ENCODE measurements at places on chromosomes 2 and 18.

- DNase-seq: no peak
Observed at GRCh38 chr2:207716056-207716455, 4.6 kb downstream of the CCNYL1 start.

GRCh38 chr18:9379118-9379517 is 44.5 kb downstream of the TWSG1 start:
- DNase-seq: no peak

- no peak for DNase-seq
Observed at GRCh38 chr2:213306316-213306942, 22.2 kb downstream of the SPAG16 start.

DNA sequence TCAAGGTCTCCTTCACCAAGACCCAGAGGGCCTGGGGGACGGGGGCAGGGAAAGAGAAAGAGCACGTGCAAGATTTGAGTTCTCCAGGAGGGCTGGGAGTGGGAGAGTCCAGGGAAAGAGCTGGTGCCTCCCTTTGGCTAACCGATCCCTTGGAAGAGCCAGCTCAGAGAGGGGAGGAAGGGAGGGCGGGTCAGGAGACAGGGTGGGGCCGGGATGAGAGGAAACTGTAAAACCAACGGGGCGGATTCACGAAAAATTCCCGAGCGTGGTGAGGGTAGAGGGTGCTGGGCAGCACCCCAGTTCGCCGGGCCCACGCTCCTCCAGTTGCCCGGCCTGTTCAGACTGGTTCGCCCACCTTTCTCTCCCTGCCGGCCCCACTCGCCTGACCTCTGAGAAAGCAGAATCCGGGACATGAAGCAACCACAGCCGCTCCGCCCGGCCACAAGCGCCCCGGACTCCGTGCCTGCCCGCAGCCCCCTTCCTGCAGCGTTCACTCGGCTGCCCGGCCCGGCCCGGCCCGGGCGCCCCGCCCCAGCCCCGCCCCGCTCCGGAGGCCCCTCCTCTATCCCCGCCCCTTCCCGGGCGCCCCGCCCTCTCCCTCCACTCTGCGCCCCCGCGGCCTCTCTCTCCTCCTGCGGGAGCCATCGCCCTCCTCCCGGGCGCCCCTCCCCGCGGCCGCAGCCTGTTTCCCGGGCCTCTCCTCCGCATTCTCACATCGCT is 230.9 kb upstream of the SMAD2 start:
- DNase-seq: peak; percentile 62

GRCh38 chr2:890791-891190 is 59.9 kb upstream of the SNTG2 start:
- no peak for DNase-seq

- DNase-seq: peak; percentile 83
Observed at GRCh38 chr2:168346725-168347477, 99.5 kb upstream of the STK39 start.

DNA sequence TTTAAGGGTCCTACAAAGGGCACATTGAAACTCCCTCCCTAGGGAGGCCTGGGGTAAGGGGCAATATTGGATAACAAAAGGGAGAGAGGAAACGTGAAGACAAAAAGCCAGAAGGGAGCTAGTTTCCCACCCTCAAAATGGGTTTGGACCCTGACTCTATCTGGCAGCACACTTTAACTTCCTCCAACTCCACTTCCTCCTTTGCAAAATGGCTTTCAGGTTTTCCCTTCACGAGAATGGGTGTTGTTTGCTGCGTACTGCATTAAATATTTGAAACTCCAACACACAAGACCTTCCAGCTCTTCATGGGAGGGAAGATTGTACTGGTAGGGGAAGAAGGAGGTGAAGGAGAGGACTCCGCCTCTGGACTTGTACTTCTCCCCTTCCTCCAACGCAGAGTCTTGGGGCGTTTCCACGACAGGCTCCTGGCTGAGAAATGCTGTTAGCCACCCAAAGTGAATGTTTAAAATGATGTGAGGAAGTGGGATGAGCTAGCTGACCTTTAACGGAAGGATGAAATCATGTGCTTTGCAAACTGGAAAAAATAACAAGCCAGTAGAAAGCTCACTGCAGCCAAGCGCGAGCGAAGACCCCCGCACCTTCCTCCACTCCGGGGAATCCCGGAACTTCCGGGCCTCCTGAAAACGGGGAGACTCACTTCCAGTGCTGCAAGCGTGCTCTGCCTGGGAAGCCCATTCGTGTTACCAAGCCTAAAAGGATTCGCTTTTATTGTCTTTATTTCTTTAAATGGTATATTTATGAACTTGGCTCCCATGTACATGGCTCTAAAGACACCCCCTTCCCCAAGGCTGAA is 85.6 kb downstream of the VIT start:
- DNase-seq: no peak

DNA sequence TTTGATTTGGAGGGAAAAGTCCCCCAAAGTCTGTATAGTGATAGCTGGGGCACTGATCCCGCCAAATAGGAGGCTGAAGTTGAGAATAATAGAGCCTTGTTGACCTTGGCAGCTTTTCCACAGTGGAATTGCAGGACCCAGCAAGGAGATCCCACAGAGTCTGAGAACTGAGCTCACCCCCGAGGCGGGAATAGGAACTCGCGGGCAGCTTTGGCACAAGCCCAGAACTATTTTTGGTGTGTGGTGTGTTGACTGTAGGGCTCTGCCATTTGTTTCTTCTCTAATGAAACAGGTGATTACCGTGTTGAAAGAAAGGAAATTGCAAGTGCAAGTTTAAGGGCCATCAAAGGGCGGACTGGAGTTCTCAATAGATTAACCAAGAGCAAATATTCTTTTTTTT is 34.0 kb downstream of the SH3RF3 start:
- DNase-seq: no peak

- no peak for DNase-seq
Observed at GRCh38 chr2:112451317-112451716, 17.9 kb upstream of the RGPD8 start.

DNA sequence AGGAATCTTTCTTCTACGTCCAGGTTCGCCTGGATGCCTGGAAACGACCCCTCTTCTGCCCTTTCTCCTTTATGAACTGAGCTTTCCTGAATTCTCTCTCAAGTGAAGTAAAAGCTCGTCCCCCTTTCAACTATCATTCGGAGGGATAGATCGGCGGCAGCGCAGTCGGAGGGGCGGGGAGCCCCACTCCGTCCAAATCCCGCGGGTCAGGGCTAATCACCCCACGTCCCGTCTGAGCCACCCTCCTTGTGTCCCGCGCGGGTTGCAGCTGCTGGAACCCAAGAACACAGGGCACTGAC is 367 bp downstream of the FBXO48 start:
- DNase-seq: no peak

DNA sequence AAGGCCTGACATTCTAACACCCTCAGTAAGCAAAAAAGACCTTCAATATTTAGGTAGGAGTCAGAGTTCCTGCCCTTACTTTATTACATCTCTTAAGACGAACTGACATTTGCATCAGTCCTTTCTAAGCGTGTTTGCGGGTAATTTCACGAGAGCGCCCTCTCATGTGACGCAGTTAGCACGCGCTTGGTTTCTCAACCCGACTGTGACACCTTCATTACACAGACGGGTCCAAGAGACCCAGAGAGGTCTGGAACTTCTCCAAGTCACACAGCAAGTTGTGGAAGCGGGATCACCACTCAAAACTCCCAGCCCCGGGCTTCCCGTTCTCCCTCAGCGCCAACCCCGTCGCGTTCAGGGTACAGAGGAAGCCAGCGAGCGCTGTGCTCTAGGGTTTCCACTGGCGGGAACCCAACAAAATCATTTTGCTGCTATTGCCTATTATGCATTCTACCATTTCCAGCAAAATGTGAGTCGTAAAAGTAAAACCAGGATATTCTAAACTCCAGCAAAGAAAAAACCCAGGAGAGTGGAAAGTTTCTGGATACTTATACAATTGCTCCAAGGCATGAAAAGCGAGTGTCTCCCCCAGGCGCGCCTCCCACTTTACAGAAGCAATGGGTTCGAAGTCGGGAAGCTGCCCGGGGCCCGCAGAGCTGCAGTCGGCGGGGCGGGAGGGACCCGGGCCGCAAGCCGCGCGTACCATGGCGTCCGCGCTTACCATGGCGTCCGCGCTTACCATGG is 601 bp downstream of the ENOSF1 start:
- DNase-seq: peak; percentile 51

DNA sequence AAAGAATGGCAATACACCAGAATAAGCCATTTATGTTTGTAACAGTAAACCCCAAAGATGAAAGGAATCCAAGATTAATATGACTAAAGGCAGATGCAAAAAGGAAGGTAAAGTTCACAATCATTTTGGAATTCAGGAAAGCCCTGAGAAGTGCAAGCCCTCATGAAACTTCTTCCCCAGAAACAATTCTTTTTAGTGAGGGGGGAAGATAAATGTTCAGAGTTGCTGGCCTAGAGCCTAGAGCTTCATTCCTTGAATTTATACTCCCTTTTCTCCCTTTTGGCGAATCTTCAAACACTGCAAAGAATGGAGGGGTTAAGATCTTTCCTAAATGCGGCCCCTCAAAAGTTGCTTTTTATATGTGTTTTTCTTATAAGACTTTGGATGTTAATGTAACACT is 368.8 kb downstream of the MEIS1 start:
- no peak for DNase-seq

DNA sequence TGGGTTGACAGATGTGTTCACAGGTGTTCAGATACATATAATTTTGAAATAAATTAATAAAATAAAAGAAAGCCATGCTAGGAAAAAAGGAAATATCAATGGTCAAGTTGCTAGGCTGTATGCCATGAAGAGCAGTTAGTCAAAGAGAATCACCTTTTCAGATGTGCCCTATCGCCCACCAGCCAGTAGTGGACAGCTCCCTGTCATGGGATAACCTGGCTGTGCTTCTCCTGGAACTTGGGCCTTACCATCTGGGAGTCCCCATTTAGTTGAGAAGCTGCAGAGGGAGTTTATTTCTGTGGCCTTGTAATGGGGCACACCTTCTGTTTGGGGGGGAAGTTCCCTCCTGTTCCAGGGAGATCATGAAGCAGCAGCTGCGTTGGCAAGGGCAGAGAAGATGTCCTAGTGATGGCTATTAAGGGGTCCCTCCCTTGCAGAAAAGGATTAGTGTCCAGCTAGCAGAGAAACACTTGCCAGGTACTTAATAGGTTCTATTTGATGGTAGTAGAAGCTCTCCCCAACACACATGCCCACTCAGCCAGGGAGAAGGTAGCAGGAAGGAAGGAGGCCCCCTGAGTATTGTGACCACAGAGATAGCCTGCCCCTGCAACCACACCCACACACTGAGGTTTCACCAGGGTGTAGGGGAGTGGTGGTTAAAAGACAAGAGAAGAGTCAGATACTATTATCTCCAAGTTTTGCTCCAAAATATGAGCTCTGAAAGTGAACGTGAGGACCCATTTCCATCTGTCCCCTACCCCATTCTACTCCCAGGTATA is 117.7 kb downstream of the B3GNT2 start:
- DNase-seq: no peak

GRCh38 chr2:101655702-101656422 is 41.6 kb upstream of the MAP4K4 start:
- no peak for DNase-seq

GRCh38 chr2:160114020-160114419 is 51.6 kb upstream of the PLA2R1 start:
- DNase-seq: no peak

DNA sequence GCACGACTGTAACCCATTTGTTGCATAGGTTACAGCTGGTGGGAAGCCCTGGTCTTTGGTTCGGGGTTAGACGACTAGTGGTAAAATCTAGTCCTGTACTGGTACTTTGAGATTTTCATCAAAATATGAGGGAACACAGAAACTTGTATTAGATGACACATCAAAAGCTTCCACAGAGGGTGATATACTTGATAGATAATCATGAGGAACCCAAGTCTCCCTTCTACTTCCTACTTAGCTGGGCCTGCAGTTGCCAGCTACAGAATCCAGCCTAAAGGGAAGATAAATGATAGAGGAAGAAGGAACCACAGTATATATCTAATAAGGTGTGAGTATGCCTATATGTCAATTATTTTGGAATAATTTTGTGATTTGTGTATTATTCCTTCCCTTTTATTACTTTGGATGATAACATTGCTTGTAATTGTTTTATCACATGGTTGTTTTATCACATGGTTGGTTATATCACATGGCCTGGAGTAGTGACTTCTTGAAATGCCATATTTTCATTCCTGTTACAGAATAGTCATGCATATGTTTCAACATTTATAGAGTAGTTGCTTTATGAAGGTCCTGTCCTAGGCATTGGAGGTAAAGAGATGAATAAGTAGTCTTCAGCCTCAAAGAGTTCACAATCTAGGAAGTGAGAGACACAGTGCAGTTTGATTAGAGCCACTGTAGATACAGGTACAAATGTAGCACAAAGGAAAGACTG is 2.9 kb downstream of the AGPS start:
- no peak for DNase-seq

DNA sequence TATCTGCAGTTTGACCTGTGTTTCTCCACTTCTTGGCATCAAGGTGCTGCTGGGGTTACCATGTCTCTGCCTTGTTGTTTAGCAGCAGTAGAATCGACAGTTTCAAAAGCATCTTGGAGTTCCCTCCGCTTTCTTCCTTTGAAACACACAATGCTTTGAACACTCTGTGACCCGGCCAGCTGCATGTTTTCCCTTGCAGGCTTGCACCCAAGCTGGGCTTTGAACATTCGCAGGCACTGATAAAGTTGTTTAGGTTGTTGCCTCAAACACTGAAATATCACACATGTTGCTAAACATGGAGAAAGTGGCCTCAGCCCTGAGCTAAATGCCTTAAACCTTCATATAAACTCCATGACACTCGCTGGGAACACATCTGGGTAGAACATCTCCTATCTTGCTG is 251.7 kb downstream of the TSN start:
- no peak for DNase-seq

GRCh38 chr2:198645816-198646215 is 811.9 kb downstream of the SATB2 start:
- DNase-seq: no peak

GRCh38 chr2:168316073-168316440 is 68.7 kb upstream of the STK39 start:
- DNase-seq: no peak

- no peak for DNase-seq
Observed at GRCh38 chr2:155060896-155061295, 362.4 kb downstream of the KCNJ3 start.

DNA sequence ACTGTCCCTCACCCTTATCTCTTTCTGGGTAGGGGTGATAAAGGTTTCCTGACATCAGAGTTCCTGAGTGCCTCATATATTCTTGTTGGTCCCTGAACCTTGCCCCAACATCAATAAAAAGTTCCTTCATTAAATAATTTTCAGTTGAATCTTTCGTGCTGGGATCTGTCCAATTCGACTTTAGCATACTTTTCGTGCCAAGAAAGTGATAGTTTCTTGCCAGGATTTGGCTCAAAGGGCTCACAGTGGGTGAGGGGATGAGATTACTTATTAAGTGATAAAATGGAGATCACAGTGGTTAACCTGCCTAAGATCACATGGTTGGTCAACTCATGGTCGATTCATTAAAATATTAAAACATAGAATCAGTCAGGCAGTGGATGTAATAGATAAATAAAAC is 93.8 kb upstream of the SLC8A1 start:
- DNase-seq: no peak

DNA sequence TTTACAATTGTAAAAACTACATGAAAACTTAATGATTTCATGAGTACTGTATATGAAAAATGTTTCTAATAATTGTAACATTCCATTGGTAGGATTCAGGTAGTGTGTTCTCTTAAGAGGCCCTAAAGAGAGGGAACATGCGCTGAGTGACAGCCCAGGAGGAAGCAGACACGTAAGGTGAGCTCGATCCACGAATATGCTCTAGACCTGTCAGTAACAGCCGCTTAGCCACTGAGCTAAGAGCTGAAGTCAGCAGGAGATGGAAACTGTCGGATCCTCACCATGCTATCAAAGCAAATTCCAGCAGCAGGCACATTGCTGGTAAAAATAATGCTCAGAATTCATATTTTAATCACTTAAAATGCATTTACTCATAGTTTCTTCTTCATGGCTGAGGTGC is 346.5 kb downstream of the TGIF1 start:
- no peak for DNase-seq

- no peak for DNase-seq
Observed at GRCh38 chr2:209563453-209563852, 139.6 kb downstream of the MAP2 start.

All from NCI-H748 treated with DMSO at 0.1 percent for 48 hours (cell line).